ENCODE measurements at places on chromosomes 1 and 21.

DNA sequence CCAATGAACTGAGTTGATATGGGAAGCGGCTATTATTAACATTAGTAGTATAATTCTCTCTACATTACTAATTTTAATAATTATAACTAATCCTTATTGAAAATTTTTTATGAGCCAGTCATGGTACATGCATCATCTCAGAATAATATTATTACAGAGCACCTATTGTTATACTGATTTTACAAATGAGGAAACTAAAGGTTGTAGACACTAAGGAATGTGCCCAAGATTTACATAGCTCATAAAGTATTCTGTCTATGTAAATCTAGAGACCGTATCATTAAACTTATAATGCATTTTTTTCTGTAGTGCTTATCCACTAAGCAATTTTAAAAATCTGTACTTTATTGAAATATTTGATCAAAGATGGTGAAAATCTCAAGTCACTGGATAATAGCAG, 825.9 kb downstream of the PLA2G4A start:
- no peak for DNase-seq

- no peak for DNase-seq
These were observed 1.6 kb downstream of the NSUN4 start for GRCh38 chr1:46342084-46342656.

- DNase-seq: no peak
These were observed 29.6 kb downstream of the VANGL2 start for GRCh38 chr1:160429702-160430535.

DNA sequence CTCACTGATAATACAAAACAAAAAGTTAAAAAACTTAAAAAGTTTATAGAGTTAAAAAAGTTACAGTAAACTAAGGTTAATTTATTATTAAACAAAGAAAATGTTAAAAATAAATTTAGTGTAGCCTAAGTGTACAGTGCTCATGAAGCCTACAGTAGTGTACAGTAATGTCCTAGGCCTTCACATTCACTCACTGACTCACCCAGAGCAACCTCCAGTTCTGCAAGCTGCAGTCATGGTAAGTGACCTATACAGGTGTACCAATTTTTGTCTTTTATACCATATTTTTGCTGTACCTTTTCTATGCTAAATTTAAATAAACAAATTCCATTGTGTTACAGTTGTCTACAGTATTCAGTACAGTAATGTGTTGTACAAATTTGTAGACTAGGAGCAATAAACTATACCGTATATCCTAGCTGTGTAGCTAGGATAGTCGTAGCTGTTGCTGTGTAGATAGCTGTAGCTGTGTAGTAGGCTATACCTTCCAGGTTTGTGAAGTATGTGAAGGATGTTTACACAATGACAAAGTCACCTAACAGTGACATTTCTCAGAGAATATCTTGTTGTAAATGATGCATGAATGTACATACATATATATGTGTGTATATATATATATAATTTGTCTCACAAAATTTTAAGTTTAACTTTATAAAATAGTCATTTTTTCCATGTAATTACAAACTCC, 140.2 kb downstream of the TGFB2 start:
- no peak for DNase-seq

- DNase-seq: no peak
These were observed 126.1 kb downstream of the NOS1AP start for GRCh38 chr1:162195567-162195966.

DNA sequence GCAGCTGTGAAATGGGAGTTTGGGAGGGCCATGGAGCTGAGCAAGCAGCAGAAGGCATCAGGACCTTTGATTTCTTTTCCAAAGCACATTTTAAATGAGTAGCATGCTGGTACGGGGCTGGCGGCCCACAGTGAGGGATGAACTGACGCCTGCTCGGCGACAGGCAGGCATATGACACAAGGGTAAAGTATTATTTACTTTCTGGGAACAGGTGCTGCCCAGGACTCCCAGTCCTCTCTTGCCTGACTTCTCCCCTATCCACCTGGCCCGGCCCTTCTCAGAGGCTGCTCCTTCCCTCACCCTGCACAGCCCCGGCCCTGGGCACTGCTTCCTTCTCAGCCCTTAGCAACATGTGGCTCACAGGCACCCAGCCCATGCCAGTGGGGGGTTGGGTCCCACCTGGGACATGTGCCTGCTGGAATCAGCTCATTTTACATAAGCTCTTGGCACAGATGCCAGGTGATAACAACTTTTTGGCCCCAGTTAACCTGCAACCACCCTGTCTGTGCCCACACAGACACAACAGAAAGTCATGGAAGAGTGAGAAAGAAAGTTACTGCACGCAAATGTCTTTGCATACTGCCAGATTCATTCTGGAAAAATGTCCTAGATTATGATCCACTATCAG, 112.3 kb upstream of the GADD45A start:
- peak; percentile 38 for DNase-seq

GRCh38 chr1:172325531-172325930, 95.0 kb upstream of the C1orf105 start:
- no peak for DNase-seq

GRCh38 chr1:165960881-165961280, 133.5 kb downstream of the UCK2 start:
- DNase-seq: no peak

GRCh38 chr1:86205741-86206140, 49.2 kb upstream of the COL24A1 start:
- no peak for DNase-seq

- DNase-seq: no peak
These were observed 136.0 kb downstream of the TLR5 start for GRCh38 chr1:223006917-223007648.

GRCh38 chr1:56463376-56463775, 116.0 kb downstream of the PLPP3 start:
- no peak for DNase-seq

- DNase-seq: no peak
These were observed 471.7 kb upstream of the VAMP3 start for GRCh38 chr1:7299329-7299799.

GRCh38 chr1:238991765-238992495, 394.4 kb upstream of the CHRM3 start:
- DNase-seq: no peak

DNA sequence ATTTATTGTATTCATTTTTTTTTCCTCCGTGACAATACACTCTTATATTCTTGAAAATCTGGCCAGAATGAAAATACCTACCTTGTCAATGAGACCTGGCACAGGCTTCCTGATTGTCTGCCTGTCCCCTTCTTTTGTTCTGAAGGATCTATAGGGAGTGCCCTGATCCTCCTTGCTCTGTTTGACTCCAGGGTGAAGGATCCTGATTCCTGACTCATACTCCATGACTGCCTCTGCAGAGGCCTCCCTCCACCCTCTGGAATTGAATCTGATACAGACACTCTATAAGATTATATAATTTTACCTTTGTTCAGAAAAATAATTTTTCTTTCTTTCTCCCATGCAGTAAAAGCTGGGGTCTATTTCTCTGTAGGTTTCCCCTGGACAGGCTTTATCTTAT, 116.2 kb downstream of the HMCN1 start:
- no peak for DNase-seq

GRCh38 chr1:32816676-32817158, 441 bp downstream of the YARS1 start:
- no peak for DNase-seq

- DNase-seq: no peak
These were observed 19.5 kb upstream of the TIPRL start for GRCh38 chr1:168159251-168159650.

DNA sequence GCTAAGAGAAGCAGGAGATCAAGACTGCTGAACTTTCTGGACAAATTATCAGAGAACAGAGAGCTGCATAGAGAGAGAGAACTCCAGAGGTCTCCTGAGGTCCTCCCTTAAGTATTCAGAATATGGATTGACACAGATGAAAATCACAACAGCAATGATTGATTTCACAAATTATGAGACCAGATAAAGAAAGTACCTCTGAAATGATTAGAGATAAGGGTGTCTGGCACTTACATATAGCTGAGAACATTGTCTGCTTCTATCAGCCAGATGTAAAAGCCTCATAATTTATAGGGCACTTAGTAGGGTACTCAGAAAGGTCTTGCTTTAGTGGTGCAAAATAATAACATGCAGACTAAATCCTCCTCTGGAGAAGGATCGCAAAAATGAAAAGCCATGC, 1301.8 kb downstream of the BRINP3 start:
- no peak for DNase-seq

DNA sequence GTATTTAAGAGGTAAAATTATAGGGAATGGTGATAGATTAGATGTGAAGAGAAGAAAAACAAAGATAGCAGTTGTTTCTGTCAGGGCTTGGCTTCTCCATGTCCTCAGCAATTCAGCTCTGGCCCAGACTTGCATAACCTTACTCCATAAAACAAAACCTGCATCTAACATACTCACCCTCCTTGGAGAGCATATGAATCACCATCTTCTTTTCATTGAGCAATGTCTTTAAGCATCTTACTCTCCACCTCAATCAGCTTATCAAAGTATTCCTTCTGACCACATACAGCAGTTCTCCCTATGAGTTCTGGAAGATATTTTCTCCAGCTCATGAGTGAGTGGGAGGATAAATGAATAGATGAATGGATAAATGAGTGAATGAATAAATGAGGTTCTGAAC, 49.0 kb downstream of the RAB3B start:
- DNase-seq: no peak
